ENCODE measurements at places on chromosomes 7 and 10.

DNA sequence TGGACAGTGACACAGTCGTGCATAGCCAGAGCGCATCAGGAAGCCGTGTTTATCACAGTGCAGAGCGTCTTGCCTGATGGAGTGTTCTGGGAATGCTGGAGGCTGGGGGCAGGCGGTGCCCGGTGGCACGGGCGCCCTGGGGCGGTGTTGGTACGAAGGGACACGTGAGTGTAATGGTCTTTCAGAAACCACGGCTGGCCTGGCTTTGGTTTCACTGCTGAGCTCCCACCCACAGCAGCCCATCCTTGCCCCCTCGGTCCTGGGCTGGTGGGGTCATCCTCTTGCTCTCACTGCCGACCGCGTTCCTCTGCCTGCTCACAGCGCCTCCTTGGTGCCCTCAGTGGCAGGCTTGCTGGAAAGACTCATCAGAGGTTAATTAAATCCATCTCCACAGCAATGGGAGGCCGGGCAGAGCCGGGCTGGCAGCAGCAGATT is 50.6 kb downstream of the NKX6-2 start:
- no peak for DNase-seq

DNA sequence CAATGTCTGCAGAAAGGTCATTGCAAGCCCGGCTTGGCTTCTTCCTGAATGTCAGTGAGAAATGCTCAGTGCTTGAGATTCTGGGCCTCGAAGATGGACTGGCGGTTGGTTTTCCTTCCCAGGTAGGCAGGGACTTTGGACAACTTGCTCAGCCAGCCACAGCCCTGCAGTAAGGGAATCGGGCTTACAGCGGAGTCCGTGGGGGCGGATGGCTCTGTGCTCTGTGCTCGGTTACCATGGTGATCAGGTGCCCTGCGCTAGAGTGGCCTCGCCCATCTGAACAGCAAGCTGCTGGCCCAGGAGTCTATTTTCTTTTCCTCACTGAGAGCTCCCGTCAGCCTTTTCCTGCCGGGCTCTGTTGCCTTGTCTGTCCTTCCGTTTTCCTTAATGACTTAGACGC is 77.8 kb upstream of the SH2B2 start:
- no peak for DNase-seq

- no peak for DNase-seq
Measured at GRCh38 chr7:13894954-13895353, 94.5 kb downstream of the ETV1 start.

GRCh38 chr10:77638321-77639101 is 903 bp upstream of the KCNMA1 start:
- DNase-seq: no peak

GRCh38 chr7:135920478-135920877 is 56.7 kb downstream of the MTPN start:
- DNase-seq: no peak

DNA sequence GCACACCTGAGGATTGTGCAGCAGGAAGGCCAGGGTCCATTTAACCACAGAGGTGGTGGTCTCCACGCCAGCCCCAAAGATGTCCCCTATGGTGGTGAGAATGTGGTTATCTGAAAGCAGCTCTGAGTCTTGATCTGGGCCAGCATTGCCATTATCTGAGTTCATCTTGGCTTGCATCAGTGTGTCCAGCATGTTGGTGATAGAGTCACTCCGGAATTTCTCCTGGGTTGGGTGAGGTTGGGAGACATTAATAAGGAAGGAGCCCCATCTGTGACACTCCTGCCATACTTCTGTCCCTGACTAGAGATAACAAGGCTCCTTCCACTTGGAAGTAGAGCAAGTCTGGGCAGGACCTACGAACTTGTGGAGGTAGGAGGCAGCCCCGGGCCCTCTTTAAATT is 4.2 kb downstream of the CYP17A1 start:
- DNase-seq: no peak

All from NCI-H1417 treated with DMSO at 0.1 percent for 48 hours (cell line).